Activated CD8-positive, alpha-beta memory T cell treated with anti-CD3 and anti-CD28 coated beads for 48 hours (primary cell): ENCODE measurements at places on chromosomes 2 and 18.

GRCh38 chr2:194674043-194674442 lies 983.0 kb upstream of the SLC39A10 start:
- no peak for DNase-seq

DNA sequence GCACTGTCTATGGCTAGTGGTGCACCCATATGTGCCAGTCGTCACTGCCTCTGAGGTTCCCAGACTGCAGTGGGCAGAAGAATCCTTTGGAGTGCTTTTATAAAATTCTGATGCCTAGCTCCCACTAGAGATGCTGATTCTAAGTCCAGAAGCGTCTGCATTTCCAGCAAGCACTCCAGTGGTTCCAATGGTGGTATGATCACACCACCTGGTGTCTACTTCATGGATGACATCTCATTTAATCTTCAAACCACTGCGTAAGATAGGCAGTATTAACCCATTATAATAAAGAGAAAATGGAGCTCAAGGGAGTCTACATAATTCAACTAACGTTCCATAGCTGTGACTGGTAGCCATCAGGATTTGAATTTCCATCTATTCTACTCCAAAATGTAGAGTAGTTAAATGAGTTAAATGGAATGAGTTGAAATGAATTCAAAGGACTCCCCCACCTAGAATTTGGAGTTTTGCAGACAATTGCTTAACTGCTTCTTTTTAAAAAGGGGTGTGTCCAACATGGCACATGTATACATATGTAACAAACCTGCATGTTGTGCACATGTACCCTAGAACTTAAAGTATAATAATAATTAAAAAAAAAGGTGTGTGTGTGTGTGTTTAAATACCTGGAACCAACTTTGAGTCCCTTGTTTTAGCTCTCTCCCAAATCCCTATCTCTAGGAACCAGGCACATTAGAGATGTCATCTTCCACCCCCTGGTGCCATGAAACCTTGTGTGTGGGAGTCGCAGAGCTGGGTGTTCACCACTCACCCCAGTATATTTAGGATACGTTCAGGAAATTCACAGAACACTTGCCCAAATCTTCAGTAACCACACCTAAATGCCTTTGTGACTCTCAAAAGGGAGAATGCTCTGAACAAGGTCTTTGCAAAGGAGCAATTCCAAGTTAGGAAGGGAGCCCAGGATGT lies 14.1 kb downstream of the LAMA3 start:
- DNase-seq, result no peak

DNA sequence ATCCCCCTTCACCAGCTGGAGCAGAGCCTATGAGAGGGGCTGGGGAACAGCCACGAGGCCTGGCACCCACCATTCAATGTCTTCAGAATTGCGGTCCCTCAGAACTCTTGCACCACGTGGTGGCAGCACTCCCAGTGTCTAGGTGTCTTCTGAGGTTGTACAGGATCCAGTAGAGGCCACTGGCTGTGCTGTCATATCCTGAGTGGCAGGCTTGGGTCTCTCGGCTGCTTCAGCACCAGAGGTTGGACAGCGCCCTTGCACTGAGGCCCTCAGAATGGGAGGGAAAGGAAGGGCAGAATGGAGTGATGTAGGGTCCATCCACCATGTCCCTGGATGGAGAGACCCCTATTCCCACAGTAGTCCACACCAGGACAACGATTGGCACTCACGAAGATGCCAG lies 112.0 kb upstream of the TEKT4 start:
- no peak for DNase-seq

GRCh38 chr2:60947056-60947455 lies 65.7 kb downstream of the REL start:
- no peak for DNase-seq

GRCh38 chr2:1863861-1864260 lies 119.5 kb upstream of the PXDN start:
- DNase-seq, result no peak

DNA sequence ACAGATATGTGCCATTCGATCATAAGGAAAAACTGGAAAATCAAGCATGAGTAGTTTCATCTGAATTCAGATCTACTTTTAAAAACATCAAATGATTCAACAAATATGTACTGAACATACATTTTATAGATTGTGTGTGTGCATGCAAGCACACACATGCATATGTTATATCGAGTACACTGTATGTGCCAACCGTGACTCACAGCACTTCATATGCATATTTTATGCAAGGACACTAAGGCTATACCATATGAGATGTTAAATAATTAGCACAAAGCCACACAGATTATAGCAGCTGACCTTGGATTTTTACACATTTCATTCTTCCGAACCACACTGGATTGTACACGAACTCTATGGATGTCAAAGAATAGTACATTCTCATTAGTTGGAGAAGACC lies 161.2 kb downstream of the DNAH7 start:
- DNase-seq, result no peak

DNA sequence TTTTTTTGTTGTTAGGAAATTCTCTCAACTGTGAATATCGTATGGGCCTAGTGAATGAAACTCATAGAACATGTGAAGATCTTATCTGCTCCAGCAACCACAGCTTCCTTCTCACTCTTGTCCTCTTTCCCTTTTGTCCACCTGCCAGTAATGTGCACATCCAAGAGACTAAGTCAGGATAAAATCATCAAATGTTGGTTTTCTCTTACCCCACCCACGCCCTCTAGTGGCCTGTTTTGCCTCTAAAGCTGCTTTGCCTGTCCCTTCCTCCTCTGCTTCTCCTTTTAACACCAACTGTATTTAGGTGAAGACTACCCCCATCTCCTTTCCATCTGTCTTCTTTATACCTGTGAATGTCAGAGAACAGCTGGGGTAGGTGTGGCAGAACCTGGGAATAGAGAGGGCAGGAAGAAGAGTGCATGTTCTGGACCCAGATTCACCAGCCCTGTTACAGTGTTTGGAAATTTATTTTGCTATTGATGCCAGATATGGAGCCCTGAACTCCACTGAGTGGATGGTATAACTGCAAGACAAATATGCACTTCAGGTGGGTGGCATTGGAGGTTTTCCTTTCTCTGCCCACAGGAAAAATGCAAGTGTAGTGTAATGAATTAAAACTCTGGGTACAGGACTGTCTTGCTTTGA lies 8.4 kb upstream of the MGAT5 start:
- peak; percentile 26 for DNase-seq

DNA sequence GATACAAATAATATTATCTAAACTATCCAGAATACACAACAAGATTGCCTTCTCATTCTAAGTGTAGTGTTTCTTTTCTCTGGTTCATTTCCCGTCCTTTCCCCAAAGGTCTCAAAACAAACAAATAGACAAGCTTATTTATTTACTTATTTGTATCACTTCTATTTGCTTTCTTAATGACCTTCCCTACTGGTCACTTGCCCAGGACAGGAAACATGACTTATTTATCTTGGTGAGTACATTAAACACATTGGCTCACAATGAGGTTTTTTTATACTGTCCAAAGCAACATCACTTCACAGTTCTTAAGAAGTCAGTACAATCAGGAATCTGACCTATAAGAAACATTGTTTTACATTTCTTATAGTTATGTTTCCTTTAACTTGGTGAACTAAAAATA lies 123.3 kb upstream of the KYNU start:
- DNase-seq, result no peak

DNA sequence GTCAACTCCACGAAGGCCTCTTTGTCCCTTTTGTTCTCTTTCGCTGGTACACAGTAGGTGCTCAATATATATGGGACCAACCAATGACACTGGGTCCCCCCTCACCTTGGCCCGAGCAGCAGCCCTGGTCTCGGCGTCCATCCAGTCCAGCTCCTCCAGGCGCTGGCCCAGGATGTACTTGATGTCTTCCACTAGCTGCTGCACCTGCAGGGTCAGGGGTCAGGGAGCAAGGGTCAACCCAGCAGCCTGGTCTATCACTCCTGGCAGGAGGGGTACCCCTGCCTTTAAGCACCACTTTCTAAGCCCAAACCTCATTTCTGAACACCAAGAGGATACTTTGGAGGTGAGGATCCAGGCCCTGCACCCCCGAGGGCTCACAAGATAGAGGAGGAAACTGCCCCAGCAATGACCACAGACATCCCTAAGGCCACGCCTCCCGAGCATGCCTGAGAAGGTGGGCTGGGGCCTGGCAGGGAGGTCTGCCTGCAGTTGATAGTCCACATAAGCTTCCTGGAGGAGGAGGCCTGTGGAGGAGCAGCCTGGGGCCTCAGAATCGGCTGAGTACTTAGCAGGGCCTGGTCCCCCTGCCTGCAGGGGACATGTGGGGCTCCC lies 4.2 kb downstream of the ECEL1 start:
- no peak for DNase-seq

- no peak for DNase-seq
These were observed 30.4 kb downstream of the RNF138 start for GRCh38 chr18:32122039-32122438.

DNA sequence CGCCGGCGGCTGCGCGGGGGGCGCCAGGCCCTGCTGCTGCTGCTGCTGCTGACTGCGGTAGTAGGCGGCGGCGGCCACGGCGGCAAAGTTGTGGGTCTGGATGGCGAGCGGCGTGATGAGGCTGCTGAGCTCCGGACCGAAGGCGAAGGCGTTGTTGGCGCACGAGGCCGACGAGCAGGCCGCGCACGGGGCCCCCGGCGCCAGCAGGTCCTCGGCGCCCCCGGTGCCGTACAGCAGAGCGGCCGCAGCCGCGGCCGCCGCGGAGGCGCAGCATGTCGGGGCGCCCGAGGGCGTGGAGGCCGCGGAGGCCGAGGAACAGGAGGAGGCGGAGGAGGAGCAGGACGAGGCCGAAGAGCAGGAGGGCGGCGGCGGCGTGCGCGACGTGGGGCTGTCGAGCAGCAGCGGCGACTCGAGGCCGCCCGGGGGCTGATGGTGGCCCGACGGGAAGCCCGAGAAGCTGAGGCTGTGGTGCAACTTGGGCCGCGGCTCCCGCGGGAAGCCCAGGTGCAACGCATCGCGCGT lies 1.8 kb downstream of the ZFP36L2 start:
- no peak for DNase-seq
